ENCODE measurements at places on chromosomes 3 and 15.

- no peak for DNase-seq
Observed at GRCh38 chr3:99114565-99115291, 213.2 kb upstream of the DCBLD2 start.

DNA sequence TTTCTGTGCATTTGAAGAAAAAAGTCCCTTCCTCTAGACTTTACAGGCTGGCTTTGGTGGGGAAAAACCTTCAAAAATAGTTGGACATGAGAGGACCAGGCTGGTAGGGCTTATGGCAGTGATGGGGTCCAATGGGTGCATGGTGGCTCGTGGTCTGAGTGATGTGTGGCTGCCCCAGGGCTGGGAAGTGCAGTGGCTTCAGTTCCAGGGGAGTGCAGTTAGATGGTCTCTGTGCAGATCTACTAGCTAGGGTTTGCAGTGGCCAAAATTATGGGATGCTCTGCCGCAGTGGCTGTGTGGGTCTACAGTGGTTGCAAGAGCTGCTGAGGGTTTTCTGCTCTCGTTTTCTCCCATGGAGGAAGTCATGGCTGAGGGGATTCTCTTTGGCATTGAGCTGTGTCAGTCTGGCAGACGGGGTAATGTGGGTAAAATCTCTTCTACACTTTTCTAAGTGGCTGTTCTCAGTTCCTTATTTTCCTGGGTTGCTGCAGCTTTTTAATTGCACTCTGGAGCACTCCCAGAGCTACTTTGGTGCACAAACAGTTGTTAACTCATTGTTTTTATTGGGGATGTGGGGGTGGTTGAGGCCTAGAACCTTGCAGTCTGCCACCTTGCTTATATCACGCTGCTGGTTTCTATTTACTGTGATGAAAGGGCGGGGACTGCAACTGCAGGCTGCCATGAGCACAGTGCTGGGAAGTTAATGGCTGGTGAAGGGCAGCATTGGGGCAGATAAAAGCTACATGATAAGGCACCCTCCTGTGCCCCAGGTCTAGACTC is 1324.6 kb downstream of the NSUN3 start:
- no peak for DNase-seq

DNA sequence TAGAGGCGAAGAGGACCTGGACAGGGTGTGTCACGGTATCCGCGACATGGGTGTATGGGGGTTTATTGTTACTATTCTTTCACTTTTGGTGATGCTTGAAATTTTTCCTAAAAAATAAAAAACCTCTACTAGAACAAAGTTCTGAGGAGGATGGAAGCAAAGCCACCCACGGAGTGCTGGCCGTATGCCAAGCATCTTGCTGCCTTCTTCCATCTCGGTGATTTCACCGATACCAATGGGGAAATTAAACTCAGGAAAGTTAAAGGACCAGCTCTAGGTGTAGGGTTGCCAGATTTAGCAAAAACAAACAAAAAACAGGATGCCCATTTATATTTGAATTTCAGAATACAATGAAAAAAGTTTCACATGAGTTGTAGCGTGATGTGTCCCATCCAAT is 33.9 kb downstream of the SMAD6 start:
- DNase-seq: no peak

- DNase-seq: peak; percentile 15
Observed at GRCh38 chr3:47578691-47579632, at the start of gene CSPG5. TSS of gene CSPG5 (minus strand) at chr3:47578865. CDS start at chr3:47578693, 172 bp downstream.

GRCh38 chr3:190008432-190008831 is 112.3 kb downstream of the P3H2 start:
- no peak for DNase-seq

DNA sequence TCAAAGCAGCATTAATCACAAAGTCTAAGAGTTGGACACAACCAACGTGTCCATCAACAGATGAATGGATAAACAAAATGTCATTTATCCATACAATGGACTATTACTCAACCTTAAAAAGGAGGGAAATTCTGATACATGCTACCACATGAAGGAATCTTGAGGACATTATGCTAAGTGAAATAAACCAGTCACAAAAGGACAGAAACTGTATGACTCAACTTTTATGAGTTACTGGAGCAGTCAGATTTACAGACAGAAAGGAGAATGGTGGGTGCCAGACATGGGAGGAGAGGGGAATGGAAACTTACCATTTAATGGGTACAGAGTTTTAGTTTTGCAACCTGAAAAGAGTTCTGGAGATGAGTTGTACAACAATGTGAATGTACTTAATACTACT is 43.0 kb upstream of the SEC13 start:
- no peak for DNase-seq

DNA sequence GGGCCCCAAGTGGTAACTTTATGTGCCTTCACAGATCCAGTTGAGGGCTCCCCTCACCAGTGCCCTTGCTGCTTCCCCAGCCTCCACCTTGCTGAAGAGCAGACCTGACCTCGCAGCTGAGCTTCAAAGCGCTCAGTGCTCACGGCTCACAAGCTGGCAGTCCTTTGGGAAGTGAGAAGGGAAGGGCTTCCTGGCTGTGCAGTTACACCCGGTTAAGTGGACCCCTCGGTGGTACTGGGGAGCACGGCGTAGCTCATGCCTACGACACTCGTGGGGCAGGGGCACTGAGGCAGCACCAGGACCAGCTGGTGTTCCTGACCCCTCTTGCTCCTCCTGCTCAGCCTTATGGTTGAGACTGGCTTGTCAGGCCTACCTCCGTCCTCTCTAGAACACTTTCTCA is 629.0 kb upstream of the TBL1XR1 start:
- DNase-seq: no peak

DNA sequence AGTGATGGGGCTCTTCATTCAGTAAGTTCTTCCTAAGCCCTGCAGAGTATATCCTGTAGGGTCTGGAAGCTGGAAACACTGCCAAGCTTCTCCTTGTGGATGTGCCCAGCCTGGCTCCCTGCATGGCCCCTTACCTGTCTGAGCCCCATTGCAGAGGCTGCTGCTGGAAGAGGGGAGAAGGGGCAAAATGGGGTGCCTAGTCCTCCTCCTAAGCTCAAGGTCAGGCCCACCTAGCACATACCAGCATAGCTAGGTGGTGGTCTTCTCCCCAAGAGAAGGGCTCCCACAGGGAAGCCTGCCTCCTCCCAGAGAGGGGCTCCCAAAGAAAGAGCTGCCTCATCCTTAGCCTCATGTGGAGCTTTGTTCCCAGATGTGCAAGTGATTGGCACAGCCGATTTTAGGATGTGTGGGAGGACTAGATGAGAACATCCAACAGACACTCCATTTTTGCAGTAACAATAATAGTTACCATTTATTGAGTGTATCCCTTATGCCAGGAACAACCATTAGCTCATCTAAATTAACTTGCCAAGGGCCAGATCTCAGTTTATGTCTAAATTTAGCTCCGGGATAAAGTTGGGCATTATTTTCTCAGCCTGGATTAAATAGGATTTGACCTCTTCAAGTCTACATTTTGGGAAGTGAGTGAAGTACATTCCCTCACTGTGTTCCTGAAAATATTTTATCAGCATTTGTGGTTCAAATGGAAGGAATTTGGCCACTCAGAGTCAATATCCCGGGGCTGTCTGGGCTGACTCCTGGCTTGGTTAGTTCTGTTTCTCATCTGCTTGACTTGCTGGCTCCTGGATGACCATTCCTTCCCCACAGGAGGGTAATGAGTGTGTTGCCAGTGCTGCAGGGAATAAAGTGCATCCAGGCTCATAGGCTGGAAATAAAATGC is 291.1 kb upstream of the ROPN1 start:
- no peak for DNase-seq

- peak; percentile 1 for DNase-seq
Observed at GRCh38 chr15:71180986-71181853, 65.9 kb downstream of the THSD4 start.

DNA sequence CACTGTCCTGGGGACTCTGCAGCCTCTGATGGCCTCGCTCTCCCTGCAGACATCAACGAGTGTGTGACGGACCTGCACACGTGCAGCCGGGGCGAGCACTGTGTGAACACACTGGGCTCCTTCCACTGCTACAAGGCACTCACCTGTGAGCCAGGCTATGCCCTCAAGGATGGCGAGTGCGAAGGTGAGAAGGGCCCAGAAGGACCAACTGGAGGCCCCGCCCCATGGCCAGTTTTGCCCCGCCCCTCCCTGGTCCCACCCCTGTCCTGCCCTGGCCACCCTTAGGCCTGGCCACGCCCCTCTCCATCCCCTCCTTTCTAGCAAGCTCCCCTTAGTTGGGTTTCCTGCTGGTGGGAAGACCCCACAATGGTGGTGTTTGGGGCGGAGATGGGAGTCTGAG is 77.5 kb downstream of the FBLN2 start:
- DNase-seq: no peak

DNA sequence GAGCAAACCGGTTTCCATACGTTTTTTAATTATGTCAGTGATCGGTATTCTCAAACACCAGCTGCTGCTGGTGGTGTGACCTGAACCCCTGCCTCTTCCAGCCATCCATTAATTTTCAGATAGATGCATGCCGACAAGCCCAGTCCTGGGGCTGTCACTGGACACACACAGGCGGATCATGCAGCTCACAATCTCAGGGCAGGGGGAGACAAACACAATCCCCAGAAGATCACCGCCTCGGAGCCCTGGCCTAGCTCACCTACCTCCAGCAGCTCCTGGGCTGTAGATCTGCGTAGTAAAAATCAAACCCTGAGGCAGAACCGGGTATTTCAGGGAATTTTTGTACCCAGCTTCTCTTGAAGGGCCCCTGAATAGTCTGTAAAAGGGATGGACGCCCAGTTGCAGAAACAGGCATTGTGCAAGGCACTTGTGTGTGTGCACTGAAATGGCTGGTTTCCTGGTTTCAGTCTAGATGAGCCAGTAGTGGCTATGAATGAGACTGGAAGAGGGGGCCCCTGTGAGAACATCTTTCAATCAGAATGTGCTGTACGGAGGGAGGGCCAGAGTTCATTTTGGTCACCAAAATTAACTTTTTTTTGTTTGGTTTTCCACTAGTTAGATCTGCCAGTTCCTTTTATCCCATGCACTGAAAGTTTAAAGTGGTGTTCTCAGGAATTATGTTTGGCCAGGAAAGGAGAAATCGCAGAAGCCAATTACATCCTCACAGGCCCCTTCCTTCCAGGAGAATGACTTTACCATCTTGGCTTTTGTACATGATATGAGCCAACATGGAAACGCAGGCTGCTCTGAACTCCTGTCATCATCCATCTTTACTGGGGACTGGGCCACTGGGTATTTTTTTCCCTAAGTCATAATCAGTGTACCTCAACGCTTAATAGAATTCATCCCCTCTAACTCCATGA is 55.0 kb upstream of the RPL32 start:
- DNase-seq: peak; percentile 49

GRCh38 chr3:134362221-134362620 is 12.0 kb downstream of the AMOTL2 start:
- DNase-seq: no peak

DNA sequence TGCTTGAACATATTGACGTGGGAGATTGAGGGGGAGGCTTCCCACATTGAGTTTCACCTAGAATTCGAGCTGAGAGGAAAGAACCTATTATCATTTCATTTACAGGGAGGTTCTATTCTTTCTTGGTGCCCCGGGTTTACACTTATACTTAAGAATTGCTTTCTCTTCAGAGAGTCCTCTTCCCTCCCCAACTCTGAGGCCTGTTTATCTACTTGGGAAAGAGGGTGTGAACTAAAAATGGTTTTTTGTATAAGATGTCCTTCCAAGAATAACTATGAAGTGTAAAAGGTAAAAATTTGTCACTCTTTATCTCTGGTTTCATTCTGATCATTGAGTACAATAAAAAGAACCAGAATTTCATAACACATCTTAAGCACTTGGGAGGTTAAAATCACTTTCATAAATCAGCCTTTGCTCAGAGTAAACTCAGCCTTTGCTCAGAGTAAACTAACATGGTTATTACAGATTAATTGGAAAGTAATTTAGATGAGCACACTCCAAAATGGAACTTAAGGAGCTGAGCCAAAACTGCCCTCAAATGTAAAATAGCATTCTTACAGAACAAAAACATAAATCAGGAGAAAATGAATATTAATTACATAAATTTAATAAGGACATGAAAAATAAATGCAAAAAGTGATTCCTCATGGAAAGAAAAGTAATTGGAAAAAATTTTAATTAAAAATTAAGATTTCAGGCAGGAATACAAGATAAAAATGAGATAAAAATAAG is 75.2 kb downstream of the GADL1 start:
- no peak for DNase-seq

DNA sequence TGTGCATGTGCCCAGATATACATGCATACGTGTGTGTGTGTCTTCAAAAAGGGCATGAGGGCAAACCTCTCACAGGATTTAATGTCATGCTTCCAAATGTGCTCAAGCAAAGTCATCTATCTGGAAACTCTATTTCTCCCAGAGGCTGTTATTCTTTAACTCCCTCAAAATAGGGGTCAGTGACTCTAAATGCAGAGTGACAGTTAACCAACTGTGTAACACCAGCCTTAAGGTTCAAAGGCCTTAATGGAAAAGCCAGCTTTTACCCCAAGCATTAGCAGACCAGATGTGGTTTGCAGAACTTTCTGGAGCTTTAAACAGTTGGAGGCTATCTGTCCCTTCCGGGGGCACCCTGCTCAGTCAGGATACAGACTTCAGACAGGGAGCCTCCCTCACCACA is 70.4 kb upstream of the SLC7A14 start:
- DNase-seq: no peak

DNA sequence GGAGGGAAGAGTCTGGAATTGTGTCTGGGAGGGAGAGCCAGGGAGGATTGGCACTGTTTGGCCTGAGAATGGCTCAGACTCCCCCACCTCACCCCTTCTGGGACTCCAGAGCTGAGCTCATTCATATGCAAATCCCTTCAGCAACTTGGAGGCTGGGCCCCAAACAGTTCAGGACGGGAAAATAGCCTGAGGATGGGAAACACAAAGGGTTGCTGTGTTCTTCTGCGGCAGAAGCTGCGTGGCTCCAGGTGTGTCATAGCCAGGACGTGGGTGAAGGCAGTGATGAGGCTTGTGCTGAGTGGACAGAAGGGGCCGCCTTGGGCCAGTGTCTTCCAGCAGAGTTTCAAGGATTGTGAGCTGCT is 16.6 kb downstream of the MASP1 start:
- DNase-seq: peak; percentile 52

DNA sequence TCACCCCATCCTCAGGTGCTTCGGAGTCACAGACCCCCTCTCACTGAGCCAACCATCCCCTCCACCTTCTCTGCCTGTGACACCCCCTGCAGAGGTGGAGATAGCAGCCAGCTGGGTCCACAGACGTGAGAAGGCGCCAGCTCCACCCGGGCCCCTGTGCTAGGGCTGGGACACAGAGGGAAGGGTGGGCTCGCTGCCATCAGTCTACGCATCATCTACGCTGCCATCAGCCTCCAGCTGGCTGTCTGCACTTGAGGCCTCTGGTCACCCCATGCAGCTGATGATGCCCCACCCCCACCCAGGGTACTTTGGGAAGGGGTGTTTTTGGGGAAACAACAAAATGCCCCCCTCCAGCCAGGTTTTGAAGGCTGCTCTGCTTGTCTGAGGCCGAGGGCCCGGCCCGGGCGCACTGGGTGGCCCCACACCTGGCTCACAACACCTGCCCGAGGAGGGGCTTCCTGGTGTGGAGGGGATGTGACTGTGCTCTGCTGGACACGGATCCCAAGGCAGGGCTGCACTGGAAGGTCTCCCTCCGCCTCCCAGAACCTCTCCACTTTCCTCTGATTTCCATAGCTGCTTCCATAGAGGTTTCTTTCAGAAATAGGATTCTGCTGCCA is 163.4 kb upstream of the IQSEC1 start:
- DNase-seq: no peak

Measured in globus pallidus (tissue), 1 donor.